ENCODE measurements at places on chromosomes 5 and 9. TPM values are rescaled to one million over a fixed set of nuclear protein-coding genes. Genes with fewer than 3 reads are reported as not detected.
A peak's percentile ranks its signal among the peaks of the same experiment; 100 is the strongest.

LCN15 gene
- not detected for total RNA-seq

DNA sequence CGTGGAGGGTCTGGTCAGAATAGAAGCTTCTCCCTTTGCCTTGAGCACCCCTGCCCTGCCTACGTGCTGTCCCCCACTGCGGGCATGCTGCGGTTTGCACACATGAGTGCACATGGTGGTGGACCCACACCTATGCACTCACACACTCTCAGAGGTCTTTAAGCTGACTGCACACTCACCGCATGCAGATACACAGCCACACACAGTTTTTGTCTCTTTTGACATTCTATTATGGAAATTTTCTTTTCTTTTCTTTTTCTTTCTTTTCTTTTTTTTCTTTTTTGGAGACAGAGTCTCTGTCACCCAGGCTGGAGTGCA, 584 bp upstream of the ARID3C start:
- no peak overlapping the region for H3K4me3 ChIP-seq
- no peak overlapping the region for H3K27ac ChIP-seq
- no peaks in the 10 kb centered on the region for H3K36me3 ChIP-seq
- H3K4me1 ChIP-seq: 0 out of 2 replicates have a peak, but pooled peaks cover 3% of the 10 kb centered on the region

ASS1 gene
- 20.9 TPM for total RNA-seq

PIK3R1 gene
- 12.1 TPM for total RNA-seq

GRCh38 chr9:103999375-104000062, 94.6 kb upstream of the SMC2 start:
- no peak overlapping the region for H3K27ac ChIP-seq
- no peaks in the 10 kb centered on the region for H3K27me3 ChIP-seq
- no peak for DNase-seq
- H3K4me1 ChIP-seq: no peaks in the 10 kb centered on the region

DNA sequence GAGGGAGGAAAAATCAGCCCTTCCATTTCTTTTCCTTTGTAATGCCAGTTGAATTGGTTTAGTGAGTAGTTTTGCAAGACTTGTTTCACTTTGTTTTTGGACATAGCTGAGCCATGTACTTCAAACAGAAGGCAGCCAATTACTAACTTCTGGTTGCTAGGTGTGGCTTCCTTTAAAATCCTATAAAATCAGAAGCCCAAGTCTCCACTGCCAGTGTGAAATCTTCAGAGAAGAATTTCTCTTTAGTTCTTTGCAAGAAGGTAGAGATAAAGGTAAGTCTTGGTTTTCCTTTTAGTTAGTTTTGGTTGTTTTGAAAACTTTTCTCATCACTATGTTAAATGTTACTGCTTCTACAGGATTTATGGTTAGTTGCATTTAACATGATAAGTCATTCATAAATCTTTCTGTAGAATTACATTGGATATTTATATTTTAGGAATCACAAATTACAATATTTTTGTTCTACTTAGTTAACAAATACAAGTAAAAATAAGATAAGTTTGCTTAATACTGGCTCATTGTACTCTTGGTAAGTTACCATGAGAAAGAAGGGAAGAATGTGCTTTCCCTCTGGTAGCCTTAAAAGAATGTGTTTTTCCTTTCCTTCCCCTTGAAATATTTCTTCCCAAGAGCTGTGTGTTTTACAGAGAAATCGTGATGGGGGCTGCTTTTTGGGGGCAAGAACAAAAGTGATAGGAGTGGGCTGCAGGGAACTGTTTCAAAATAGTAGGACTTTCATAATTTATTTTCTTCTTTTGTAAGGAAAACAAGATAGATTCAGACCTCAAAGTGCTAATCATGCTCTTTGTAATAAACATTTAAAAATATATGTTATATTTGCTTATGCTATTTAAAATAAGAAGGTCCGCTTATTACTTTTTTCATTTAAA, at the start of gene ANXA1:
TSS of gene ANXA1 (plus strand) at position 213 of the 890 bp plus-strand sequence. CDS start 6,671 bp downstream, outside the sequence.
- H3K4me3 ChIP-seq: peak within 1 kb of the TSS; percentile 48
- DNase-seq: no peak
- H3K4me1 ChIP-seq: peaks cover 62% of the 10 kb centered on the region
- peaks cover 37% of the 10 kb centered on the region for H3K36me3 ChIP-seq

GRCh38 chr5:38297830-38298608, 39.7 kb downstream of the EGFLAM start:
- H3K27ac ChIP-seq: no peak overlapping the region
- H3K36me3 ChIP-seq: no peaks in the 10 kb centered on the region
- no peaks in the 10 kb centered on the region for H3K27me3 ChIP-seq
- no peak for DNase-seq
- no peak overlapping the region for H3K4me3 ChIP-seq

DNA sequence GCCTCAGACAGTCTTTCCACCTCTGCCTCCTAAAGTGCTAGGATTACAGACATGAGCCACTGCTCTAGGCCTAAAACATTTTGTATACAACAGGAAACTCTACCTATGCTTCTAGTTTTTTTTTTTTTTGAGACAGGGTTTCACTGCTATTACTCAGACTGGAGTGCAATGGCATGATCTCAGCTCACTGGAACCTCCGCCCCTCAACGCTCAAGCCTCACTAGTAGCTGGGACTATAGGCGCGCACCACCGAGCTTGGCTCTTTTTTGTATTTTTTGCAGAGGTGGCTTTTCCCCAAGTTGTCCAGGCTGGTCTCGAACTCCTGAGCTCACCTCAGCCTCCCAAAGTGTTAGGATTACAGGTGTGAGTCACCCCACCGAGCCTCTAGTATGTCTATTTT, 5.4 kb downstream of the HSPA9 start:
- H3K27me3 ChIP-seq: no peaks in the 10 kb centered on the region
- no peak for DNase-seq
- peaks cover 25% of the 10 kb centered on the region for H3K4me1 ChIP-seq
- no peak overlapping the region for H3K27ac ChIP-seq
- H3K36me3 ChIP-seq: peaks cover 99% of the 10 kb centered on the region

DNA sequence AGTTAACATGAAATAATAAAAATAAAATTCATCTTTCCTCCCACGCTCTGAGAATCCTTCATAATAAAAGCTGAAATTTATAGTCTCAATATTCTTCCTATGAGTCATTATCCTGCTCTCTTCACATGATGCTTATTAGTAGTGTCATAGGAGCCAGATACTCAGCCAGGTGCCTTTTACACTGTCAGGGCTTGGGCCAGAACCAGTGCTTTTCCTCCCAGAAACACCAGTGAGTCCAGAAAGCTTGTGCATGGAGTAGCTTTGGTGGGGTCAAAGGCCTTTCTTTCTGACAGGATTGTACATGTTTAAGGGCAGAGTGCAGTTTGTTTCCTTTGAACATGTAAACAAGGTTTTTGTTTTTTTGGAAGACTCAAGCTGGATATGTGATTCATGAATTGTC, 6.8 kb downstream of the LSM11 start:
- no peak overlapping the region for H3K4me3 ChIP-seq
- no peak for DNase-seq
- H3K27me3 ChIP-seq: no peaks in the 10 kb centered on the region
- no peaks in the 10 kb centered on the region for H3K4me1 ChIP-seq

TAF11L5 gene
- not detected for total RNA-seq

DNA sequence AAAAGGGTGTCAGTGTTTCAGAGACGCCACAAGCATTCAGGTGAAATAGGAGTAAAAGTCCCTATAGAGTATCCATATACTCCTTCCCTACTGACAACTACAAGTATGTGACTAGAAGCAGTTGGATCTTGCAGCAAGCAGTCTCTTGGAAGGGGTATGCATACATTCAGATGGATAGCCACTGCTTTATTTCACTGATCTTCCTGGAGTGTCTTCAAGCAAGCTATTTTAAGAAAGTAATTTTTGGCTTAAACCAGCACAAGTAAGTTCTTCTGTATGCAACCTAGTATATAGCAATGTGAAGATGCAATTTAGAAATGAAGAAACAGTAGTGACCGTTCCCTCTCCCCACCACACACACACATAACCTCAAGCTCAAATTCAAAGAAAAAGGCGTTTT, 446.8 kb upstream of the CDH18 start:
- no peak overlapping the region for H3K27ac ChIP-seq
- no peaks in the 10 kb centered on the region for H3K4me1 ChIP-seq
- 0 out of 2 replicates have a peak, but pooled peaks cover 3% of the 10 kb centered on the region for H3K27me3 ChIP-seq
- no peak for DNase-seq
- H3K4me3 ChIP-seq: no peak overlapping the region

SPATA24 gene
- total RNA-seq: 8.5 TPM

GRCh38 chr9:72462340-72462739, 59.1 kb upstream of the TMC1 start:
- no peaks in the 10 kb centered on the region for H3K27me3 ChIP-seq
- no peak overlapping the region for H3K4me3 ChIP-seq
- H3K4me1 ChIP-seq: peaks cover 19% of the 10 kb centered on the region
- DNase-seq: no peak

GRCh38 chr5:82517544-82518075, 239.5 kb upstream of the RPS23 start:
- H3K4me3 ChIP-seq: no peak overlapping the region
- no peaks in the 10 kb centered on the region for H3K27me3 ChIP-seq
- no peak overlapping the region for H3K27ac ChIP-seq
- H3K4me1 ChIP-seq: no peaks in the 10 kb centered on the region
- no peaks in the 10 kb centered on the region for H3K36me3 ChIP-seq

Data from SJSA1 (cell line).